GM12878 (cell line): ENCODE measurements at places on chromosomes 5 and 9. TPM values are rescaled to one million over a fixed set of nuclear protein-coding genes. Genes with fewer than 3 reads are reported as not detected.

The DIRAS2 gene
- total RNA-seq, result not detected in 2 replicates

The PCDHGB5 gene
- total RNA-seq, result 1.8 and 2.3 TPM in 2 replicates

The KIF12 gene
- 0.27 TPM in 1 of 2 replicates, not detected in the other for total RNA-seq

The SAPCD2 gene
- 30.0 and 32.5 TPM in 2 replicates for total RNA-seq

The AJM1 gene
- total RNA-seq, result 1.9 and 2.5 TPM in 2 replicates

The APBA1 gene
- 0.05 TPM in 1 of 2 replicates, not detected in the other for total RNA-seq

The ADAM19 gene
- total RNA-seq, result 87.3 and 92.8 TPM in 2 replicates
